Smooth muscle cell of the brain vasculature (primary cell): ENCODE measurements at places on chromosomes 4 and X.

- DNase-seq = no peak
Measured at GRCh38 chrX:3076416-3076991, 35.2 kb downstream of the ARSF start.

GRCh38 chr4:52606726-52607125 is 52.4 kb downstream of the USP46 start:
- DNase-seq = no peak

DNA sequence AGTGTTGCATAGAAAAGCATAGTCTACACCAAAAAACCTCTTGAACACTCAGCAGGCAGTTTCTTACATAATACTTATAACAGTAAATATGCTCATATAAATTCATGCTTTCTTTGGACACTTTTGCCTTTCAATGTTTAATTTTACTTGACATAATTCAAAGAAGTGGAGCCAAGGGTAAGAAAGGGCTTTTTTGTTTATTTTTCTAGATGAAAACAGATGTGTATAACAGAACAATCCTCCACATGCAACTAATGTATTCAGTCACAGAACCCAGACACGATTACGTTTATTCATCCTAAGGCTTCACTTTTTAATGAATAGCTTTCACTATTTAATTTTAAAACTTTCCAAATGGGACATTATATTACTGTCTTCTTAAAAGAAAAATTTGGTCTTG is 58.0 kb upstream of the PTPN13 start:
- DNase-seq = no peak

GRCh38 chr4:172996571-172997216 is 171.9 kb upstream of the GALNT7 start:
- no peak for DNase-seq

- DNase-seq = no peak
Measured at GRCh38 chrX:9560219-9560618, 95.4 kb downstream of the TBL1X start.
